ENCODE measurements at places on chromosomes 4 and X.

GRCh38 chr4:17491196-17491595 lies 20.7 kb downstream of the QDPR start:
- no peak for DNase-seq

- no peak for DNase-seq
Measured at GRCh38 chr4:4855301-4856070, 4.0 kb upstream of the MSX1 start.

GRCh38 chr4:139603576-139604410 lies 47.8 kb upstream of the SETD7 start:
- no peak for DNase-seq

DNA sequence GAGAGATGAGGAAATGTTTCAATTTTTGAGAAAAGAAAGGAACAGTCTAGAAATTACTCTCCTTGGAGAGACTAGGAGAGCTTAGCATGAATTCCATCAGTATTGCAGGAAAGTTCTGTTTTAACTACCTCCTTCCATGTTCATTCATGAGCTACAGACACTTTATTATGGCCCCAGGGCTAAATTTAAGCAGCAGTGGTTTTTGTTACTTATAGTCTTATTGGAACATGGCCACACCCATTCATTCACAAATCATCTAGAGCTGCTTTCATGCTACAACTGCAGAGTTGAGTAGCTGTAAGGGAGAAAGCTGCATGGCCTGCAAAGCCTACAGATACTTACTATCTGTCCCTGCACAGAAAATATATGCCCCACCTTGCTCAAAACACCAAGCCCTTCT lies 81.7 kb downstream of the SHISA3 start:
- DNase-seq: no peak

DNA sequence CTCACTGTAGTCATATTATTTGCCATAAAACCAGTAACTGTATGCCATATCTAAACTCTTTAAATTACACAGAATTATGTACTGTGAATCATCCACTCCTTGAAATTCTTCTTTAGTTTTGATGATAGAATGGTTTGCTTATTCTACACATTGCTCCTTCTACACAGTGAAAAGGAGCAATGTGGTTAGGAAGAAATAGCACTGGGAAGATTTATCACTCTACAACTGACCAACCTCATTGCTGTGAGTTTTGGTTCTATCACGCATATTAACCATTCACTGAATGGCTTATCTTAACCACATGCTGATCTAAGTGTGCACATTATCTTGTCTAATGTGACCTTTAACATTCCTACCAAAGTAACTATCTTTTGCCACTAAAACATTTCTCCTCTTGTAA lies 415.7 kb upstream of the NDST4 start:
- DNase-seq: no peak

GRCh38 chrX:120302434-120302833 lies 8.8 kb downstream of the TMEM255A start:
- DNase-seq: peak; percentile 8

GRCh38 chr4:48554606-48555005 lies 64.6 kb downstream of the ZAR1 start:
- DNase-seq: no peak

DNA sequence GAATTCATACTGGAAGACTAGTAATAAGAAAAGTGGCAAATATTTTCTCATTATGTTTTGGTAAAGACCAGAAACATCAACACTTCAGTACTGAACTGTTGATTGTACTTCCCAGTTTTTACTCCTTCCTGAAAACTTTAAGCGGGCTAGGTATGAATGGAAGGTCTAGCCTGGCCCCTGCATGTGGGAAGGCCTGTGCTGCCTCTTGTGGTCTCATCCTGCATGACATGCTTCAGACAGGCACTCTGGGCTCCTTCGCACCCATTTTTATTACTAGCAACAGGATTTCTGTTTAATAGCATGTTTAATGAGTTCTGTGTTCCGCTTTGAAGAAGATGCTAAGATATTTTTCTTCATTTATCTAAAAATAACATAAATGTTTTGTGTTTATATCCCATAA lies 279.1 kb downstream of the ANK2 start:
- no peak for DNase-seq

DNA sequence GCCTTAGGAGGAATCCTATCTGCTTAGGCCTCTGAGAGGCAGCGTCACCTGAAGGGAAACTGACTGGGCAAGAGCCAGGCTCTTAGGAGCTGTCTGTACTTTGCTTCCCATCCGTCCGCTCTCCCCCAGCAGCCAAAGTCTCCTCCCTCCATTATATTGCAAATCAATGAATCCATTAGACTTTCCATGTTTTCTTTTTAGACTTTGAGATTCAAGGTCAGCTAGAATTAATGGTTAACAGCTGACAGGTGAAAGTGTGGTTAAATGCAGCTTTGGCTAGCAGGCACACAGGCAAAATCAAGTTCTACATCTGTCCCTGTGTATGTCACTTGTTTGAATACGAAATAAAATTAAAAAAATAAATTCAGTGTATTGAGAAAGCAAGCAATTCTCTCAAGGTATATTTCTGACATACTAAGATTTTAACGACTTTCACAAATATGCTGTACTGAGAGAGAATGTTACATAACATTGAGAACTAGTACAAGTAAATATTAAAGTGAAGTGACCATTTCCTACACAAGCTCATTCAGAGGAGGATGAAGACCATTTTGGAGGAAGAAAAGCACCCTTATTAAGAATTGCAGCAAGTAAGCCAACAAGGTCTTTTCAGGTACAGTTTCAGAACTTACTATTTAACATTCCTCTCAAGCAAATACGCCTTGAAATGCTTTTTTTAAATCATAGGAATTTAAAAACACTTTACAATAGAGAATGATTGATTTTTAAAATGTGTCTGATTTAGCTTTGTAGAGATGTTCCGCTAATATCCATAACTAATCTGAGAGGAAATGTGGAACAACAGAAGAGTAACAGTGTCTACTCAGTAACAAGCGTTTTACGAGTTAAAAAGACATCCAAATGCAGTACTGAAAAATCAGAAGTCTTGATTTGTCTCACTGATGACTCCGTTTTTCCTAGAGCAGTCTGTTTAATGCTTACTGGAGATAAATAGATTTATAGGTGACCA lies at the start of gene F11:
F11 (plus strand) TSS at position 507 of the 970 bp plus-strand sequence. CDS start 948 bp downstream, outside the sequence.
- DNase-seq: no peak

GRCh38 chr4:71659979-71660378 lies 123.9 kb downstream of the GC start:
- no peak for DNase-seq

- DNase-seq: no peak
Measured at GRCh38 chr4:8274066-8274652, 4.6 kb downstream of the HTRA3 start.

- no peak for DNase-seq
Measured at GRCh38 chr4:8067274-8067936, 91.2 kb downstream of the ABLIM2 start.

GRCh38 chr4:20678400-20678799 lies 21.9 kb upstream of the PACRGL start:
- DNase-seq: no peak

DNA sequence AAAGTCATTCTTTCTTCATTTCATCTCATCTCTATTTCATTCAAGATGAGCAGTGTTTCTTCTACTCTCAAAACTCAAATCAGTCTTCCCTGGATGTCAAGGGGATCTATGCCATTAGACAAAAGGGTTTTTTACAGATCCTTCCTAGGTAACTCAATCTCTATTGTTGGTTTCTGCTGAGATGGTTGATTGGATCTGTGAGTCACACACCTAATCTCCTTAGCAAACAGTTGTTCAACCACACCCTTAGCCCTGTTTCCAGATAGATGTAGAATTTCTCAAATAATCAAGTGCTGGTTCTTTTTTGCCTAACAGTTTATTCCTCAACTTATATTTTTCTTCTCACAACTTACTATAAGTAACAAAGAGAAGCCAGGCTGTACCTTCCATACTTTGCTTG lies 200.5 kb downstream of the KDR start:
- DNase-seq: no peak

GRCh38 chr4:7183161-7183560 lies 9.2 kb upstream of the SORCS2 start:
- DNase-seq: no peak

DNA sequence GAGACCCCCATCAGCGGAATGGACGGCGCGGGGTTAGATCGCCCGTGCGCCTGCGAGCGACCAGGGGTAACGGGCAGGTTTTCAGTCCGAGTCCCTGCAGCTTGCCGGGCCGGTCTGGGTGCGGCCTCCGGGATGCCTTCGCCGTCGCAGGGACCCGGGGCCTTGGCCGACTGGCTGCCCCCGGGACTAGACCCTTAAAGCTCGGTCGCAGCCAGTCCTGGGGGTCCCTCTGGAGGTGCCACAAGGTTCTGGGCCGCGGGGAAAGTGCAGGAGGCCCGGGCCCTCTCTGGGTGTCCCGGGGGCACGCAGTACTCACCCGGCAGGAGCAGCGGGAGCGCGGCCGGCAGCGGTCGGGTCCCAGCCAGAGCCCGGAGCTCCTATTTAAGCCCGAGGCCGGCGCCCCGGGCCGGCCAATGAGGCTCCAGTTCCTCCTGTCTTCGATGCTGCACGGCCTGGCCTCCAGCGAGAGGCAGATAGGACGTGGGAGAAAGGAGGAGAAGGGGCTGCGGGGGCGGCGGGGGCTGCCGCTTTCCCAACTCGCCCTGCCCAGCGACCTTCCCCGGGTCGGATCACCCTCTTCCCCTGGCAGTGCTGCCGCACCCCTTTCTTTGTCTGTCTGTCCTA lies at the start of gene SPON2:
SPON2 (minus strand) TSS at position 356 of the 624 bp plus-strand sequence.
- DNase-seq: no peak

DNA sequence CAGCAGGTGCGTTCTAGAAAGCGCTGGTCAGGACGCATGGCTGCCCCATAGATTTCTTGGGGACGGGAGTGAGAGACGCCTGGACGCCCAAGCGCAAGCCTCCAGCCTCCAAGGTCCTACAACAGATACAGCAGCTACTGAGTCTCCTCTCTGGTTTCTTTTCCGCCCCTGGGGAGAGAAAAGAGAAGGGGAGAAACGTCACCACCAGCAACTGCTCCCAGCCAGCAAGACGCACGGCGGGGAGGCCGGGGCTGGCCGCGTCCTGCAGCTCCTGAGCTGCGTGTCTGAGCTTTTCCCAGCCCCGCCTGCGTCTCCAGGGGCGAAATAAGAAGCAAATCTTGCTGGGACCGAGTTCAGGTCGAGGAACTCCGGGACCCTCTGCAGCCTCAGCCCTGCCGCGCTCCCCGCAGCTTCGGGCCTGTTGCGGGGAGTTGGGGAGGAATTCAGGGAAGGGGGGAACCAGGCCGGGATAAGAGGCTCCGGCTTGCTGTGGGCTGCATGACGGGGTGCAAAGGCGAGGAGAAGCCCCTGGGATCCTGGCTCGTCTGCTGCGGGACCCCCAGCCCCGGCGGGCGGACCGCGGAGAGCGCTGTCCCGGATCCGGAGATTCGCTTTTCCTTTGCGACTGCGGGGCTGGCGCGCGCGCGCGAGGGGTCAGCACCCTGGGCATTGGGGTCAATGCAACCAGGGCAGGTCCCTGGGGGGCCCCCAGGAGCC lies 6.8 kb upstream of the SHOX start:
- no peak for DNase-seq

DNA sequence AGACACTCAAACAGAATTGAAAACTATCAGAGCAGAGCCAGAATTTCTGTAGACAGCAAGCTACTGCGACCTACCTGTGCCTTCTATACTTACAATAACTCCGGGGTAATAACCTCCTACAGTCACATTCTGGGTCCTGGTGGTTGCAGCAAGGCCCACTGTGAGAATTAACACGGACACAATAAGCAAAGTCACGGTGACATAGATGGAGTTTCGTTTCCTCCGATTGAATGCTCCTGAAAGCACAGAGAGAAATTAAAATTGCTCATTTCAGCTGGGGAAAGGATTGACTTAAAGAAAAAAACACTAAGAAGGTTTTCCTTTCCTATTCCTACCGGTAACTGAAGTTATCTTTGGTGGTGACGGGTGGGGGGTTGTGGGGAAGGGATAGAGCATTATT lies 7.0 kb downstream of the TMEM255A start:
- DNase-seq: no peak

DNA sequence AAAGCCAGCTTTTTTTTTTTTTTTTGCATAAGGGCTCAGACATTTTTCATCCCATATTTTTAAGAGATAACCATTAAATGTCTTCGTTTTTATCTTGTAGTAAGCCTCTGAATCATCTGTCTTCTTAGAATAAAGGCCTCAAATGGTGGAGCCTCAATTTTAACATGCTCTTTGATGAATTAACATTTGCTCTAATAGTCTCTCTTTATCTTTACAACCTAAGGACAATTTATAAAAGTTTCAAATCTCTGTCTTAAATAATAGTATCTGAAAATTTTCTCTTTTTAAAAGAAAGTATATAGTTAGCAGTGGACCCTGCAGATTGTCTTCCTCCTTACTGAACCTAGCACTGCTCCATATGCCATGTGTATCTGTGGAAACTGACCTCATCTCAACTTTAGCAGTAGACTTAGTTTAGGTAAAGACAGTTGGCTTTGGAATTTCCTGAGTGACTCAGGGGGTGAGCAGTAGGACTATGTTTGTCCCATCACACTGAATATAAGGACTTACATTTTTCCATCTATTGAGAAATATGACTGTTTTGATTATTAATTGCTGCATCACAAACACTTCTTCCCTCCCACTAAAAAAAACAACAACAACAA lies 1658.0 kb downstream of the STIM2 start:
- DNase-seq: no peak

- no peak for DNase-seq
Measured at GRCh38 chr4:1205586-1206298, 33.4 kb upstream of the SPON2 start.

- DNase-seq: no peak
Measured at GRCh38 chr4:11079171-11079570, 349.5 kb downstream of the HS3ST1 start.
